ENCODE measurements at places on chromosomes 4 and X.

GRCh38 chrX:153379971-153380581 lies 21.1 kb downstream of the PNMA6E start:
- no peak for DNase-seq

DNA sequence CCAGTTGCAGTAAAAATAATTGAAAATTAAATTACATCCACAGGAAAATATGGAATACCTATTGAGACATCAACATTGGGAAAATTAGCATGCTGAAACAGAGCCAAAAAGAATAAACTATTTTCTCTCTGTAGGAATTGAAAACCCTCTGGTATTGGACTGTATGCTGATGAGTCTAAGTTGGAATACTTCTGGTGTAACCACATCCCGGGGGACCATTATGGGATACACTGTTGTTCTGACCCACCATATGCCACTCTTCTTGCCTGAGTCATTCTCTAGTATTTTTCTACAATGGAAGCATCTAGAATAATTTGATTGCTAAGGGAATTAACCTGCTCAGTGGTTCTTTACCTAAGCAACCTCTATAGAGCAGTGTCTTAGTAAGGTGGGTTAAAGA lies 640.7 kb upstream of the AGA start:
- no peak for DNase-seq

DNA sequence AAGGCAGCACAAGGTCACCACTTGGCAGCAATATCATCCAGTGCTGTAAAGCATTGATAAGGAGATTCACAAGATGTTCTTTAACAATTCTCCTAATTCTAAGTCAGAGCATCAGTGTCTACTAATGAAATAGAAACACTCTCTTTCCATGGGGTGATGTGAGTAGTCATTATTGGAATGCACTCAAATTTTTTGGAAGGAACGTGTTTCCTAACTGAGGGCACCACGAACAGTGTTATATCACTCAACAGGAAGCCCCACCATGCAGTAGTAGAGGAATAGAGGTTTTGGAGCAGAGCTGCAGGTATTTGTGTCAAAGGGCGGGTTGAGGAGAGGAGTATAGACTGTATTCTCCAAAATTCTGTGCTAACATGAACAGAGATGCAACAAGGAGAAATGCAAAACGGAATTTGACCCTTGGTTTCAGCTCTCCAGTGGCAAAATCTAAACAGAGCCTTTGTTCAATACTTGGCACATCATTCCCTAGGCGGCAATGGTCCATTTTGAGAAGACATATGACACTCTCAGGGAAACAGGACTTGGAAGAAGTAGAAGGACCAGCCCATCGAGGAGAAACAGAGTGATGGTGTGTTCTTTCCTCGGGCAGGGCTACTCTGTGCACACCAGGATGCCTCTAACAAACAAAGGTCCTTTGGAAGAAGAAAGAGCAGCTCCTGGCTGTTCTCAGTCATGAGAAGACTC lies 98.9 kb downstream of the CPEB2 start:
- no peak for DNase-seq

- no peak for DNase-seq
These were observed 7.0 kb downstream of the RTL5 start for GRCh38 chrX:72124540-72125201.

DNA sequence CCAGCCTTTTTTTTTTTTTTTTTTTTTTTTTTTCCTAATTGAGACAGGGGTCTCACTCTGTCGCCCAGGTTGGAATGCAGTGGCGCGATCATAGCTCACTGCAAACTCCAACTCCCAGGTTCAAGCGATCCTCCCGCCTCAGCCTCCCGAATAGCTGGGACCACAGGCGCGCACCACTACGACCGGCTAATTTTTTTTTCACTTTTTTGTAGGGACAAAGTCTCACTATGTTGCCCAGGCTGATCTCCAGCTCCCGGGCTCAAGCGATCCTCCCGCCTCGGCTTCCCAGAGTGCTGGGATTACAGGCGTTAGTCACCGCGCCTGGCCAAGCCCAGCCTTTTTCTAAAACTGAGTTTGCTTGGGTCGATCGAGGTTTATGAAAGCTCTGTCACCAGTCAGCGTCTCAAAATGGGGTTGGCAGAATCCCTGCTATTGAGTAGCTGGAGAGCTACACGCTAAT lies 1.3 kb upstream of the OTUD5 start:
- DNase-seq, result no peak

- no peak for DNase-seq
These were observed 42.3 kb upstream of the SRPX start for GRCh38 chrX:38262715-38263620.

Measured in activated T-helper 1 cell treated with Interleukin-2 at 50 U/mL for 16 hours (primary cell).